Hematopoietic multipotent progenitor cell treated with erythropoietin and hydrocortisone succinate and interleukin-3 and kit ligand, for 17 days (in vitro differentiated cells): ENCODE measurements at places on chromosomes 6 and 20.

DNA sequence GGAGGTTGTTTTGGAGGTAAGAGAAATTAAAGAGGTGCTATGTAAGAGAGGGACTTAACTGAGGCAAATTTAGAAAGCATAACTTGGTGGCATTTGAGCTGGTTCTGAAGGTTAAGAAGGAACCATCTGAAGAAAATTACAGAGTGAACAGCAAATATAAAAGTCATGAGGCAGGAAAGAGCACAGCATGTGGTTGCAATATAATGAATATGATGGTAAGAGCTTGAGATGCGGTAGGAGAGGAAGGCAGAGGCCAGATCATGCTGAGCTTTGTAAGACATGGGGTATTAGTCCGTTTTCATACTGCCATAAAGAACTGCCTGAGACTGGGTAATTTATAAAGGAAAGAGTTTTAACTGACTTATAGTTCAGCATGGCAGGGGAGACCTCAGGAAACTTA, 279.1 kb downstream of the UTRN start:
- no peak for DNase-seq

- DNase-seq: no peak
Observed at GRCh38 chr6:139475241-139475640, 100.8 kb upstream of the CITED2 start.

DNA sequence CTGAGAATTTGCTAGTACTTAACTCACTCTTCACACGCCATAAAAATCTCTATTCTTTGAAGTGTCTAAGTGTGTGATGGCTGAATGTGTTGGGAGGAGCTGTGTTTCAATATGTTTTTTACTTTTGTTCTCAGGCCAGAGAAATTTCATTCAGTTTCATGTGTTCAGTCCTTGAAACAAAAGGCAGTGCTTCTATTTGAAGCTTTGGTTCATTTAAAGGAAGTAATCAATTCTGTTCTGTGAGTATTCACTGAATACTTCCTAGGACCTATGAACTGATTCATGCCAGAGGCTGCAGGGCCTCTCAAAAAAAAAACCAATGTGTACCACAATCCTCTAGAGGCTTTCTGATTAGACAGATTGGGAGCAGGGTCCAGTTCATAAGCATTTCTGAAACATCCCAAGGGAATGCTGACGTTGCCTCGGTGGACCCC, 12.4 kb upstream of the F13A1 start:
- DNase-seq: no peak

- no peak for DNase-seq
Observed at GRCh38 chr6:15205321-15205720, 40.5 kb upstream of the JARID2 start.

- DNase-seq: no peak
Observed at GRCh38 chr6:88605271-88605670, 358.1 kb downstream of the RNGTT start.

- peak; percentile 8 for DNase-seq
Observed at GRCh38 chr6:127938701-127939100, 37.8 kb upstream of the THEMIS start.

DNA sequence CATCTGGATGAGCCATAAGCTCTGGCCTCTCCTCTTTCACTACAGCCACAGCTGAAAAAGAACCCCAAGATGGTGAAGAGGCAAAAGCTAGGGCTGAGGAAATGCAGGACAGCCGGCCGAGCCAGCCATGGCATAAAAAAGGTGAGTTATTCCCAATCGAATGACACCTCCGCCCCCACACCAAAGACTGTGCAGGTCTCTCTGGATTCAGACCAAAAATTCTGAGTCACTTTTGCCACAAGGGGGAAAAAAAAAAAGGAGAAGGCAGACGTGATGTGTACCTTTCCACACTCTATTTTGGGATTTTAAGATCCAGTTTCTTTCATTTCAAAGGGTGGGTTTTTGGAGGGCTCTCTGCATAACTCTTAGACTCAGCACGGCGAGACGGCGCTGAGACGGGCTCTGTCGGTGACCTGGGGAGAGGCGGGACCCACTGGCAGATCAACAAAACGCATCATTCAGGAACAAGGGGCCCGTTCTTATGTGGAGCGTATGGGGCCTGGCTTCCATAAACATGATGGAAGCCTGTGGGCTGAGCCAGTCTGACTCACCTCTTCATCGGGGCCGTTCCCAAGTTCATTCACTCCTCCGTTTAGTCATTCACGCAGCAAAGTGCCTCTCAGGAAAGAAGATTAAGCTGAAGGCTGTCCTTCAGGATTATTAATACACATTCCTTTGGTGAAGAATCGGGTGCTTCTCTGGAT, 54.8 kb downstream of the NFATC2 start:
- DNase-seq: no peak

DNA sequence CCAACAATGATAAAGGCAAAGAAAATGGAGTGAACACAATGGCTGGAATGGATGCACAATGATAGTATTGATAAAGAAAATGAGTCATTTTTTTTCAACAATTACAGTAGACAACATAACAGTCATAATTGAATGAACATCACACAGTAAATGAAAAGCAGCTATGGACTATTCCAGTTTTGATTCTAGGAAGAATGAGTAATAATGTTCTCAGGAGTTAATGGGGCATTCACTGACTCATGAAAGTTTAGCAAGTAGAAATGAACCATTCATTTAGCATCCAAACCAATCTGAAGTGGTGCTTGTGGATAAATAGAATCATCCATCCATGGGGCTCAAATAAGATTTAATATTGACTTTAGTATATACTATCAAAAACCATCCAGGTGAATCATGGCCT, 1029.5 kb upstream of the GJE1 start:
- no peak for DNase-seq

DNA sequence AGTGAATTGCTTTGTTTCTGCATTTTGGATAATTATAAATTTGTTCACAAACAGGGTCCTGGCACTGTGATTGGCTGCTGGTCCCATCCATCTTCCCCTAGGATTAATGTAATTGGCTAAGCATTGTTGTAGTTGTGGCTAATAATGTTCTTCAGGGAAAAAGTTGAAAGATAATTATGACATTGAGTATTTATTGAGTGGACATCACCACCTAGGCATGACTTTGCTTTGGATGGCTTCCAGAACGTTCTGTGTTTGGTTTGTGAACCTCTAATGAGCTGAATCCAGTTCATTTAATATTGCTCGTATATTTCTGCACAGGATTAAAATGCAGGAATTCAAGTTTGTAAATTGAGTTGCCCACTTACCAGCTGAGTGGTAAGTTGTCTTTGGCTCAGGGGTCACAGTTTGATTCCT, 55.1 kb downstream of the ARID1B start:
- peak; percentile 35 for DNase-seq

GRCh38 chr6:13674533-13675190, 37.0 kb downstream of the RANBP9 start:
- DNase-seq: peak; percentile 85

DNA sequence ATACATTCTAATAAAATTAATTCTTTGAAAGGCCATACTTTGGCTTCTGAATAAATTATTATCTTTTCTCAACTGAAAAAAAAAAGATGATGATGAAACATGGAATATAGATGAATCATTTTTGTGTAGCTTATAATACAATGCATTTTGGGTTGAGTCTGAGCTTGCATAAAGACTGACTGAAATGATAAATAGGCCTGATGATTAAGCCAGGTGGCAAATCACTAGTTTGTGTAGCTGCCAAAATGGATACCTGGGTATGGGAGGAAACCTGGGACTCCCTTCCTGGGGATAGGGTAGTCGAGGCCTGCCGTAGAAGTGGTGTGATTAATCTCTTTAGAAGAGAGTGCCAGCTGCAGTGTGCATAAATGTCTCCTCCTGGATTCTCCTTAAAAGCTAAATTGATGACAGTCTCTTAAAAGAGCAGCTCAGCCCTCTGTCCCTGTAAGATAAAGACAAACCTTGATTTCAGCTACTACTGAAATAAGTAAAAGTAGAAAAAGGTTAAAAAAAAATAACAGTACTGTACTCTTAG, 275.1 kb downstream of the GRIK2 start:
- no peak for DNase-seq

GRCh38 chr6:134111062-134111677, 58.7 kb upstream of the SLC2A12 start:
- peak; percentile 81 for DNase-seq

DNA sequence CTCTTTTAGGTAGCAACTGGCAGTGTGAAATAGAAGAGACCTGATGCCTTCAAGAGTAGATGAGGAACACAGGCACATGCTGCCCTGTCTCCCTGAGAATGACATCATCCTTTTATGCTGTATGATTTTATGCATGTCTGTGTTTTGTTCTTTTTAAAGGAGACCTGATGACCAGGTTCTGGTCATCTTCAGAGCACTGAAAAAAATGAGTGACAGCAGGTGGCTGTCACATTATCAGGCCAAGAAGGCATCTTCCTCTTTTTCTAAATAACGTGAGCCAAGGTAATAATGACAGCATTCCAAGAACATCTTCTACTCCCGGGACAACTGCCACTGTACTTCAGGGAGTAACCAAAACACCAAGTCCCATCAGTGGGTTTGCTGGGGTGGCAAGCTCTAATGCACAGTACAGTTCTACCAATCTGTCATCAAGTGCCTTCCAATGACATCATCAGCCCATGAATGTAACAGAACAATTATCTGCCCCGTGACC, 28.9 kb downstream of the CNKSR3 start:
- no peak for DNase-seq

GRCh38 chr6:160088069-160088783, 33.4 kb upstream of the SLC22A1 start:
- DNase-seq: peak; percentile 79

DNA sequence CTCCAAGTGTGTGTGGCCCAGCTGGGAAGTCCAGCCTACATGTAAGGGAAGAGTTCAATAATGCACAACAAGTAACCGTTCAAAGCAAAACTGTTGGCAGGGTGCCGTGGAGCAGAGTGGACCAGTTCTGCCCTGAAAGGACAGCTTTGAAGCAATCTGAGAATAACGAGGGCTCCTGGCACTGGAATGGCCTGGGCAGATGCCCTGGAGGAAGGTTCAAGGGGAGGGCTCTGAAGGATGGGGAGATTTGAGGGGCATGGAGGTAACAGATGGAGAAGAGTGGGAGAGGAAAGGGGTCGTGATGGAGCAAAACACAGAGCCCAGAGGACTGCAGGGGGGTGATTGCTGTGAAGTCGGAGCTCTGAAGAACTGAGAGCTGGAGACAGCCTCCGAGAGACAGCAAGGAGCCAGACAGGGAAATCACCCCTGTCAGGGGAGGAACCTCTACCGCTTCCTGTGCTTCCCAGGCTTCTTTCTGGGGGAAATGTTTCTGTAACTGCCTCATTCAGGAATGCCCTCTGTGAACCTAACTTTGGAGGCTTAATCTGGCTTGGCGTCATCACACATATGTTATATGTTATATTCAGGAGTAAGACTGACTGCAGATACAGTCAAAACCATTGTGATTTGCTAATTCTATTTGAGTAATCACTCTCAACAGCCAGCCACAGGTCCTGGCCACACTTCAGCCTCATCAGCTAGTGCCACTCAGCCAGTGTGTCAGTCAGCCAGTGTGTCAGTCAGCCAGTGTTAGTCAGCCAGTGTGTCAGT, 41.2 kb downstream of the ZC3H12D start:
- no peak for DNase-seq

DNA sequence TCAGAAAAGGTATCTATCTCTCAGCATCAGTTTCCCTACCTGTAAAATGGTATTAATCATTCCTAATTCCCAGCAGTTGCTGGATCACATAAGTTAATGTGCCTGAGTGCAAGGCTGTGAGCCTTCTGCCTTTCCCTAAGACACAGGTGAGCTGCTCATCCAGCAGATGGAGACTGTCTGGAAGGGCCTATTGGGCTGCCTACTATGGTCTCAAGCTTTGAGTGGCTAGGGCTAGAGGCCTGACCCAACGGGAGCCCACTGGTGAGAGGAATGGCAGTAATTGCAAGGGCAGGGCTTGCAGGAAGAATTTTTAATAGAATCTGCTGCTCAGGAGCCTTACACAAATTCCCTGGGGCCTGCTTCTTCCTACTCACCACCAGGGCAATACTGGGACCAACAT, 4.3 kb downstream of the KHDC1 start:
- no peak for DNase-seq

DNA sequence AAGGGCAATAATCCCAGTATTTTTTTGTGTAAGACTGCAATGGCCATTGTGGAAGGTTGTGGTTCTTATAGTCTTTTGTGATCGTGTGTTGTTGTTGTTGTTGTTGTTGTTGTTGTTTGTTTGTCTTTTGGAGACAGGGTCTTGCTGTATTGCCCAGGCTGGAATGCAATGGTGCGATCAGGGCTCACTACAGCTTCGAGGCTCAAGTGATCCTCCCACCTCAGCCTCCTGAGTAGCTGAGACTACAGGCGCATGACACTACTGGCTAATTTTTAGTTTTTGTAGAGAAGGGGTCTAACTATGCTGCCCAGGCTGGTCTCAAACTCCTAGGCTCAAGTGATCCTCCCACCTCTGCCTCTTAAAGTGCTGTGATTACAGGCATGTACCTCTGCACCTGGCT, 3.5 kb upstream of the GSTA4 start:
- DNase-seq: no peak

GRCh38 chr6:878179-878578, 185.2 kb upstream of the EXOC2 start:
- DNase-seq: no peak

- no peak for DNase-seq
Observed at GRCh38 chr6:22053391-22053997, 243.3 kb downstream of the PRL start.

- no peak for DNase-seq
Observed at GRCh38 chr20:53668992-53669391, 75.4 kb upstream of the ZNF217 start.

- no peak for DNase-seq
Observed at GRCh38 chr6:84033523-84034451, at the start of gene MRAP2. Gene MRAP2, plus strand, starts transcription at chr6:84033772. Its CDS starts 21,547 bp downstream, at chr6:84055319.

- DNase-seq: no peak
Observed at GRCh38 chr6:157386454-157386853, 5.5 kb downstream of the ZDHHC14 start.

- no peak for DNase-seq
Observed at GRCh38 chr6:125198398-125198937, 44.9 kb downstream of the TPD52L1 start.

DNA sequence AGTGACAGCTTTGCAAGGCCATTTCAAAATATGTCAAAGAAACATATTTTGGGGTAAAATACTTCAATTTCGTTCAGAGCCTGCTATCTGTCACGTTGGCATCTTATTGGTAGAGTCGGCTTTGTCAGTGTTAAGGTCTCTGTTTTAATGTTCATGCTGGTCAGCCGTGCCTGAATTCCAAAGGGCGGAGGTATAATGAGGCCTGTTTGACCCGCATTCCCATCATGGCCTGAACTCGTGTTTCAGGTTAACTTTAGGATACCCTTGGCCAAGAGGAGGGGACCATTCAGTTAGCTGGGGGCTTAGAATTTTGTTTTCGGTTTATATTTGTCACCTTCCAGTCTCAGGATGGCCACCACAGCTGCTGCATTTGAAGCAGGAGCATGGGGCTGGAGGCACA, 236.4 kb downstream of the NFATC2 start:
- DNase-seq: no peak

- no peak for DNase-seq
Observed at GRCh38 chr6:156437121-156437879, 339.9 kb upstream of the ARID1B start.
